ENCODE measurements at places on chromosomes 1 and 21.

GRCh38 chr1:205488074-205488723 is 16.3 kb upstream of the CDK18 start:
- peak; percentile 84 for DNase-seq

DNA sequence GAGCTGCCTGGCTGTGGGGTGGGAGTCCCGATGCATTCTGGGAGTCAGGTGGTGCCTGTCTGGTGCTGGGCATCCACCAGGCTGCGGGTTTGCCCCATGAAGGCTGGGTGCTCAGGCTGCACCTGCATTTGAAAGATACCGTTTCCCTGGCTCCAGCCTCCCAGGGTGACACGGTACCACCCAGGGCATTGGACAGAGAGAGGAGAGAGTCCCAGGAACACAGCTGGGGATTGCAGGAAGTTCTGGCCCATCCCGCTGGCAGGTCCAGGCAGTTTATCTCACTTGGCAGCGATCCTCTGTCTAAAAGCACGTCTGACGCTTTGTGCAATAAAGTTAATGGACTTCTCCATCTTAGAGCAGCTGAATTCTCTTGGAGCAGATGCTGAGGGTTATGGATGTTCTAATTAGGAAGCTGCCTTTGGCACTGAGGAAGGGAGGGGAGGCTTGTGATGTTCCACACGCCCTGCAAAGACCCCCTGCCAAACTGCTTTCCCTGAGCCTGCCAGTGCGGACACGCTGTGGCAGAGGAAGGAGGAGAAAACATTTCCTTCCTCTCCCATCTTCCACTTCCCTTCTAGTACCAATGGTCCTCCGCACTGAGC is 246.9 kb downstream of the GRIK3 start:
- DNase-seq, result no peak

- DNase-seq, result no peak
Measured at GRCh38 chr1:58038574-58038973, 508.0 kb downstream of the OMA1 start.

- peak; percentile 87 for DNase-seq
Measured at GRCh38 chr1:7070389-7071029, 285.3 kb downstream of the CAMTA1 start.

DNA sequence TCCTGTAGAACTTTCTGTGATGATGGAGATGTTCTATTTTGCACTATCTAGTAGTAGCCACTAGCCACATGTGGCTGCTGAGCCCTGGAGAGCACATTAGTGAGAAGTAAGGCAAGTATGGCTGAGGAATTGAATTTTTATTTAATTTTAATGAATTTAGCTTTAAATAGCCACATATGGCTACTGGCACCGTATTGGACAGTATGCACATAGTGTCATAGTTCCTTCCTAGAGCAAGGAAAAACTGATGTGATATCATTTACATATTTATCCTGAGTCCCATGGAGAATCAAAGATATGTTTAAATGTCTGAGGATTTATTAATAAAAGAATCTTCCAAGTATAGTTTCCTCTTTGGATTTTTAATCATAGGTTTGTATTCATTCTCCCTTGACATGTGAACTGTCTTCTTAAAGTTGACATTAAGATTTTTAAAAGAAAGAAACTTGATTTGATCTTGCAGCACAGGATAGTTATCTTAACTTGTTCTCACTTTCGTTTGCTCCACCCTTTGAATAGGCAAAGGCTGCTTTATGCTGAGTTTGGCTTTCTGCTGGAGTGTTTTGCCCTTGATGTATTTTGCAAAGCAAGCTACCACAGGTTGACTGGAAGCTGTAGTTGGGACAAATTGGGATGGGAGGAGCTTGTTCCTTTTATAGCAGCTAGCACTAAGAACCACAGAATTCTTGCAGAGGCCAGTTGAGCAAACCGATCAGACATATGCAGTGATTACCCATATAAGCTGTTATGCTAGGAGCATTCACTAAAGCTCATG is 129.7 kb downstream of the VPS13D start:
- no peak for DNase-seq

GRCh38 chr1:44630116-44630515 is 44.2 kb downstream of the TMEM53 start:
- no peak for DNase-seq

- DNase-seq, result no peak
Measured at GRCh38 chr1:55272994-55273393, 57.8 kb upstream of the USP24 start.

DNA sequence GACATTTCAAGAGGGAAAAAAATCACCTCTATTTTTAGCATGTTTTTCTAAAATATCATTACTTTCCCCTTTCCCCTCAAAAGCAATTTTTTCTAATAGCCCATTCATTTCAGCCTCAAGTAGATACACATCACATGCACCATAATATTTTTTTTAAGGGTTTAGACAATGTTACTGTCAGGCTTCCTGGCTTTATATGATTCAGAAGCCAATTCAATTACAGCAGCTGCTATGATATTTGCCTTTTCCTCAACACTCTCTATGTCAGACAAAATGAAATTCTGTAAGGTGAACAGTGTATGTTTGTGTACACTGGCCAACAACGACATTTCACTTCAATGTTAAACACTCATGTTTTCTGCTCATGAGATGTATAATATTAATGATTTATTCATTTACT is 46.5 kb downstream of the OMA1 start:
- DNase-seq, result no peak

Measured in eye (tissue), 1 donor.